C1 segment of cervical spinal cord (tissue), 14 donors: ENCODE measurements at places on chromosomes 6 and 20.

- no peak for DNase-seq
Measured at GRCh38 chr6:938271-938905, 245.4 kb upstream of the EXOC2 start.

DNA sequence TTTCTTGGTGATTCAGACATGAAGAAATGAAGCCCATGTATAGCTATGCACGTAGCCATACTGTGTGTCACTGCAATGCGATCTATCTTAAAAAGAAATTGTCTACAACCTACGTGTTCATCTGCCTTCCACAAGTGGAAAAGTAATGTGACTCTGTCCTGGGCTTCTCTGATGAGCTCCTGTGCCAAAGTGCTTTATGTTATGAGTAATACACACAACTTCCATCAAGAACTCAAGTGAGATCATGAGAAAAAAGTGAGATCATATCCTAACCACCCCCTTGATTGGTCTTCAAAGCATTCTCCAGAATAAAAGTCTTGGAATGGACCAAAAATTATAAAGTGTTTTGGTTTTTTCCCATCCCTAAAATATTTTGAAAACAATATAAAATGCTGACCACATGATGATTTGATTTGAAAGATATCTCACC is 114.3 kb downstream of the DST start:
- no peak for DNase-seq

DNA sequence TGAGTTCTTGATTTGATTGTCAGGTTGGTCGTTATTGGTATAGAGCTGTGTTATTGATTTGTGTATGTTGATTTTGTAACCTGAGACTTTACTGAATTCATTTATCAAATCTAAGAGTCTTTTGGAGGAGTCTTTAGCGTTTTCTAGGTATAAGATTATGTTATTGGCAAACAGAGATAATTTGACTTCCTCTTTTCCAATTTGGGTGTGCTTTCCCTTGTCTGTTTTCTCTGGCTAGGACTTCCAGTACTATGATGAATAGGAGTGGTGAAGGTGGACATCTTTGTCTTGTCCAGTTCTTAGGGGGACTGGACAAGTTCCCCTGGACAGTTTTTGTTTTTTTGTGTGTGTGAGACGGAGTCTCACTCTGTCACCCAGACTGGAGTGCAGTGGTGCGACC is 17.4 kb downstream of the HLA-DOA start:
- no peak for DNase-seq

GRCh38 chr6:11747021-11747420 is 31.6 kb downstream of the ADTRP start:
- no peak for DNase-seq

DNA sequence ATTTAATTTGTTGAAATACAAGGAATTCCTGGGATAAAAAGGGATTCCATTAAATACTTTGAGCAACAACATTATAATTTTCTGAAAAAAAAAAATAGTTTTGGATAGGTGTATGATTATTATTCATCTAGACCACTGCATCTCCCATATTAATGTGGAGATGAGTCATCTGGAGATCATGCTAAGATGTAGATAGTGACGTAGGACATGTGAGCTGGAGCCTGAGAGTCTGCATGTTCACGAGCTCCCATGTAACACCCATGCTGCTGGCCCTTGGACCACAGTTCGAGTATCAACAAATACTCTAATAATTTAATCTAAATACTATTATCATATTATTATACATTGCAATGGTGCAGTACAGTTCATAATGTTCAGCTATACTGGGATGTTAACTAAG is 91.6 kb downstream of the EPM2A start:
- DNase-seq, result no peak

- no peak for DNase-seq
Measured at GRCh38 chr20:64188682-64189529, 24.7 kb downstream of the MYT1 start.

DNA sequence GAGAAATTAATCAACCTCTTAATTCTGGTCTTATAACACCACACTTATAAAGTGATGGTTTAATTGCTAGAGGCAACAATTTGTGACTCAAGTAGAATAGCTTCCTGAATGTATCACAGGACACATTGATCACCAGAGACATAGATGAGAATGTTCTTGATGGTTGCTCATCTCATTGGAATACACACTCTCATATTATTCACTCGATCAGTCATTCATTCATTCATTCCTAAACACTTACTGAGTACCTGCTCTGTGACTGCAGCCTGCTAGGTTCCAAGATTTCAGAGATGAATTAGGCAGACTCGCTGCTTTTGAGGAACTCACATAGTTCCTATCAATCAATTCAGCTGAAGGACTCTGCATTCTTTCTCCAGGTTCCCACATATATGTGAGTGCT is 365.1 kb upstream of the SOX4 start:
- no peak for DNase-seq

- DNase-seq, result no peak
Measured at GRCh38 chr6:133809406-133809805, 79.5 kb upstream of the TCF21 start.

- DNase-seq, result no peak
Measured at GRCh38 chr6:17099401-17100059, 2.3 kb upstream of the STMND1 start.

- no peak for DNase-seq
Measured at GRCh38 chr20:47231382-47232039, 125.0 kb downstream of the ZMYND8 start.

- no peak for DNase-seq
Measured at GRCh38 chr6:93498713-93499112, 79.4 kb upstream of the EPHA7 start.

GRCh38 chr6:13432526-13433184 is 54.7 kb downstream of the GFOD1 start:
- no peak for DNase-seq

- no peak for DNase-seq
Measured at GRCh38 chr6:16523606-16524379, 237.5 kb downstream of the ATXN1 start.

DNA sequence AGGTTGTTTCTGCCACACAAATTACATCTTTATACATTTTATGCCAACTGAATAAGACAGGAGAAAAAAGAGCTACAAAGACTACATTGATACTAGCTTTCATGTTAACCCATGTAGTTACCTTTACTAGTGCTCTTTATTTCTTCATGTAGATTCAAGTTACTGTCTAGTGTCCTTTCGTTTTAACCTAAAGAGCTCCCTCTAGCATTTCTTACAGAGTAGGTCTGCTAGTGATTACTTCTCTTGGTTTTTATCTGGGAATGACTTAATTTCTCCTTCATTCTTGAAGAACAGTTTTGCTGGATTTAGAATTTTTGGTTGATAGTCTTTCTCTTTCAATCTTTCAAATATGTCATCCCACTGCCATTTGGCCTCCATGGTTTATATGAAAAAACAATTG is 21.2 kb upstream of the NOP56 start:
- DNase-seq, result no peak

- no peak for DNase-seq
Measured at GRCh38 chr20:37935435-37935834, 32.5 kb downstream of the VSTM2L start.
